ENCODE measurements at places on chromosomes 4 and X. TPM values are rescaled to one million over a fixed set of nuclear protein-coding genes. Genes with fewer than 3 reads are reported as not detected.
A peak's percentile ranks its signal among the peaks of the same experiment; 100 is the strongest.

Gene ALG13
- 53.5 TPM for total RNA-seq

Gene APELA
- not detected for total RNA-seq

Gene HSFX2
- not detected for total RNA-seq

Gene HPGDS
- total RNA-seq = not detected

Gene GUCY1B1
- total RNA-seq = 0.27 TPM

Gene AWAT2
- total RNA-seq = not detected

Gene PNMA6F
- total RNA-seq = not detected

Gene ATOH1
- not detected for total RNA-seq

Gene CDKN2AIP
- total RNA-seq = 27.7 TPM

DNA sequence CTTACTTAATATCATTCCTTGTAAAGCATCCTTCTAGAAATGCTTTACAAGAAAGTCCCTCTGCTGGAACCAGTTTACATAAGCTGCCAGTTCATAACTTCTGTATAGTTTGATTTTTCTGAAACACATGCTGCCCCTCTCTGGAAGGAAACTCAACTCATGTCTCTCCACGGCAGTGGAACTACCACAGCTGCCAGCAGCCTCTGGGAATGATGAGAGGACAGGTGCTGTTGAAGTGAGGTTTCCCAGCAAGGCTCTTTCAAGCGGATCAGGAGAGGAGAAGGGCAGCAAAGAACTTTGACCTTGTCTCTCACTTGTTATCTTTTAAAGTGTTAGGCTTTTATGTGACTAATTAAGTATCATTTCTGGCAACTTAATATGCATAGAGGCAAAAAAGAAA, 7.3 kb downstream of the GRPR start:
- no peak for DNase-seq

- DNase-seq = no peak
Measured at GRCh38 chrX:64152857-64153256, 52.7 kb downstream of the AMER1 start.

DNA sequence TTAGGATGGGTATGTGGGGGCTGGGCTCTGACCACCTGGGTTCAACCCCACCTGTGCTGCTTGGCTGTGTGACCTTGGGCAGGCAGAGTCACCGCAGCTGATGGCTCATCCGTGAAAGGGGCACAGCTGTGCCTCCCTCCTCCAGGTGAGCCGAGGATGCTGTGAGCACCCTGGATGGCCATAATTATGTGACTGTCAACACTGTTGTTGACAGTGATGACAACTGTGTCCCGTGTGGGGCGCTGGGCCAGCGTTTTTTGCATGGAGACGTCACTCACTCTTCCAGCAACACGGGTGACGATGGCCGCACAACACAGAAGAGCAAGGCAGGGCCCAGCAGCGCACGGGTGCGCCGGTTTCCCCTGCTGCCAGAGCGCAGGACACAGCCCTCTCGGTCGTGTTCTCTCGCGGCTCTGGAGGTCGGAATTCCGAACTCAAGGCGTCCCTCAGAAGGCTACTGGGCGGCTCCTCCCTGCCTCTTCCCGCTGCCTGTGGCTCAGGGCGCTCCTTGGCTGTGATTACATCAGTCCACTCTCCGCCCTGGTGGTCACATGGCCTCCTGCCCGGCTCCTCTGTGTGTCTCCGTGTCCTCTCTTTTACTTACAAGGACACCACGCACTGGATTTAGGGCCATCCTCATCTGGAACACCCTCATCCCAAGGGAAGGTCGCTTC, 1.3 kb downstream of the SH3TC1 start:
- no peak for DNase-seq

- no peak for DNase-seq
Measured at GRCh38 chrX:133918361-133918771, 67.0 kb downstream of the GPC3 start.

GRCh38 chr4:52641854-52642563, 17.1 kb downstream of the USP46 start:
- DNase-seq = no peak

DNA sequence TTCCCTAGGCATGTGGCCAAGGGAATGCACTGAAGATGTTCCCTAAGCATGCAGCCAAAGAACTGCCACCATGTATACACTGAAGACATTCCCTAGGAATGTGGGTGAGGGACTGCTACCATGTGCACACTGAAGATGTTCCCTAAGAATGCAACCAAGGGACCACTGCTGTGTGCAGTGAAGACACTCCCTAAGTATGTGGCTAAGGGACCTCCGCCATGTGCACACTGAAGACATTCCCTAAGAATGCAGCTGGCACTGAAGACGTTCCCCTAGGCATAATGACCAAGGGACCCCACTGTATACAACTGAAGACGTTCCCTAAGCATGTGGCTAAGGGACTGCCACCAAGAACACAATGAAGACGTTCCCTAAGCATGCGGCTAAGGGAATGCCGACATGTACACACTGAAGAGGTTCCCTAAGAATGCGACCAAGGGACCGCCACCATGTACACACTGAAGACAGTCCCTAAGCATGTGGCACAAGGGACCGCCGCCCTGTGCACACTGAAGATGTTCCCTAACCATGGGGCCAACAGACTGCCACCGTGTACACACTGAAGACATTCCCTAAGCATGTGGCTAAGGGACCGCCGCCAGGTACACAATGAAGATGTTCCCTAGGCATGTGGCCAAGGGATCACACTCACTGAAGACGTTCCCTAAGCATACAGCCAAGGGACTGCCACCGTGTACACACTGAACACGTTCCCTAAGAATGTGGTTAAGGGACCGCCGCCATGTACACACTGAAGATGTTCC, 25.6 kb downstream of the DHRSX start:
- no peak for DNase-seq

DNA sequence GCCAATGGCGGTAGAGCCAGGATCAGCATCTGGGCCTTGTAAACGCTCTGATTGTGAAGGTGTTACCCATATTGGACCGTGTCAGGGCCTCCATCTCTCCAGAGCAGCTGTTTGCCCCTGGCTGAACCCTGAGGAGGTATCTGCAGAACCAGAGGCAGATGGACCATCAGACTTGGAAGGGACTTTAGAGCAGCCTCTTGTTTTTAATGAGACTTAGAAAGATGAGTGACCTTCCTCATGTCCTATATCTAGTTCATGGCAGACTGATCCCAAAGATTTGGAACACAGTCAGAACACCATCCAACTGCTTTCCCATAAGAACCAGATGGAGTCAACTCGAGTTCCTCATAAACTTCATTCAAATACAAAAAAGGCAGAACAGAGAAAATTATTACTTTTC, 135.1 kb upstream of the MSX1 start:
- DNase-seq = no peak

- no peak for DNase-seq
Measured at GRCh38 chr4:174631901-174632758, 109.8 kb upstream of the HPGD start.

GRCh38 chr4:47490550-47490949, 5.5 kb downstream of the ATP10D start:
- DNase-seq = peak; percentile 8

DNA sequence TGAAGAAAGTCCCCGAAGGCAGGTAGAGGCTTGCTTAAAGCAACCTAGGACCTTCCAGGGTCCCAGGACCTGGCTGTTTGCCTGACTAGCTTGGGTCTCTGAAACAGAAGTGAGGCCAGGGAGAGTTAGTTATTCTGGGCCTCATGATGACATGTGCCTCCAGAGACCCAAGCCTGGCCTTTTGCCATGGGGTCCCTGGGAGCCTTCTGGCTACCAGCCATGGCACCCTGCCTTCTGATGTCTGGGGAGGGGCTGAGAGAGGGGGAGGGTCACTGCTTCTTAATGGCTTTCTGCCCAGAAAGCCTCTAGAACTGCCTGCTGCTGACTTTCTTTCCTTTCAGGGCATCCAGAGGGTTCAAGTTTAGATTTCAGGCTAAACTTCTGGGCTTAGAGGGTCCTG, 1.0 kb upstream of the STARD8 start:
- DNase-seq = no peak

DNA sequence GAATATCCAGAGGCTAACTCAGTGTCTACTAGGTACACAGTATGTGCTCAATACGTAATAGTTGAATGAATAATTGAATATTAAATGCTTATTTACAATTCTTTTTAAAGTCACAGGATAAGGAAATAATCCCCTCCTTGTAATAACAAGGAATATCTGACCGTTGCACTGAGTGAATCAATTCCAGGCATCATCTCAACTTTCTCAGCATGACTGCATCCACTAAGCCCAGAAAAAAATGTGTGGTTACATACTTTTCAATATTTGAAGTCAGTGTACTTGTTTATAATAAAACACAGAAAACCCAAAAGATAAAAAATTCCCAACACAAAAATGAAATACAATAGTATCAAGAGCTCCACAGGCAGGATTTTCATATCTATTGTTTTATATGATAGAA, 105.4 kb downstream of the TMEM144 start:
- no peak for DNase-seq

GRCh38 chrX:138690591-138690990, 20.9 kb downstream of the FGF13 start:
- no peak for DNase-seq

DNA sequence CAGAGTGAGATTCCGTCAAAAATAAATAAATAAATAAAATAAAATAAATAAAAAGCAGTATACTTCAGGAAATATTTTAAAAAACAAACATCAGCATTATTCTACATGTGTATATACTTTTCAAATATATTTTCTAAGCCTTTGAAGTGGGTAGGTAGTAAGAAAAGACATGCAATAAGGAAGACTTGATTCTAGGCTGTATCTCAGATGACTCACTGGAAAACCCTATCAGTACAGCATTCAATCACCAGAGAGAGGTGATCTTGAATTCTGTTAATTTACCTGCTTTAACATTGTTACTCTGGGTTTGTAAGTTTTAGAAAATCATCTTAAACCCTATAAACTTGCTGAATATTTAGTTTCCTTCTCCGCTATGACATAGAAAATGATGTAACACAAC, 106.6 kb upstream of the NAP1L5 start:
- no peak for DNase-seq

- peak; percentile 30 for DNase-seq
Measured at GRCh38 chrX:21398426-21398825, 24.2 kb downstream of the CNKSR2 start.

GRCh38 chr4:149885896-149886295, 70.3 kb upstream of the IQCM start:
- no peak for DNase-seq

GRCh38 chr4:25970691-25971432, 56.8 kb downstream of the SMIM20 start:
- no peak for DNase-seq

GRCh38 chr4:140044337-140044902, 109.6 kb downstream of the MAML3 start:
- DNase-seq = no peak

DNA sequence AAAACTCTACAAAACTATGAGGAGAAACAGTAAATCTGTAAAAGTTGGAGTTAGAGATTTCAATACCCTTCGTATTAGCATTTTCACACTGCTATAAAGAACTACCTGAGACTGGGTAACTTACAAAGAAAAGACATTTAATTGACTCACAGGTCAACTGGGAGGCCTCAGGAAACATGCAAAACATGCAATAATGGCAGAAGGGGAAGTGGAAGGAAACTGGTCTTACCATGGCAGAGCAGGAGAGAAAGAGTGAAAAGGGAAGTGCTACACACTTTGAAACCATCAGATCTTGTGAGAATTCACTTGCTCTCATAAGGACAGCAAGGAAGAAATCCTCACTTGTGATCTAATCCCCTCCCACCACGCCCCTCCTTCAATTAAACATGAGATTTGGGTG, 949.9 kb downstream of the TECRL start:
- no peak for DNase-seq

DNA sequence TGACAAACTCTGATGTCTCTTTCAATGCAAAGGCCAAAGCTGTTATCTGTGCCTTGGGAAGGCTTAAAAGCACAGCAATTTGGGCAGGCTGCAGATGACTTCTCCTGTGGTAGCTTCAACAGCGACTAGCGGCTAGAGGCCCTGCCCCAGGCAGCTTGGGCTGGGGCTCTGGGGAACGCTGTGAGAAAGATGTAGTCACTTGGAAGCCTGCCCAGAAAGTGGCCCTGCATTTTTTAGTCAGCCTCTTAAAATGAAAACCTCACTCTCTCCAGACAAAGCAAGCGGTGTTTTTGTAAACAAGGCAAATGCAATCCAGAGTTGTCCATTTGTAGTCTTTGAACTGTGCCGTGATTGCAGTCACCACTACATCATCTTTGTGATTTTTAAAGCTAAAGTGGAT, 27.5 kb downstream of the PCYT1B start:
- DNase-seq = no peak

DNA sequence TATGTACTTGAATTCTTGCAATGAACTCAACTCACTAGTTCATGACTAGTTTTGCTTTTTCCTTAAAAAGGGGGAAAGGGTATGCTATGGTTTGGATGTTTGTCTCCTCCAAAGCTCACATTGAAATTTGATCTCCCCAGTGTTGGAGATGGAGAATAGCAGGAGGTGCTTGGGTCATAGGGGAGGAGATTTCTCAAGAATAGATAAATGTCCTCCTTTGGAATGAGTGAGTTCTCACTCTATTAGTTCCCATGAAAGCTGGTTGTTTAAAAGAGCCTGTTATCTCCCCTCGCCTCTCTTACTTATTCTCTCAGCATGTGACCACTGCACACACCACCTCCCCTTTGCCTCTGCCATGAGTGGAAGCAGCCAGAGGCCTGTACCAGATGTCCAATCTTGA, 109.4 kb upstream of the INTU start:
- DNase-seq = no peak

GRCh38 chr4:102474736-102475504, 26.2 kb upstream of the NFKB1 start:
- no peak for DNase-seq

DNA sequence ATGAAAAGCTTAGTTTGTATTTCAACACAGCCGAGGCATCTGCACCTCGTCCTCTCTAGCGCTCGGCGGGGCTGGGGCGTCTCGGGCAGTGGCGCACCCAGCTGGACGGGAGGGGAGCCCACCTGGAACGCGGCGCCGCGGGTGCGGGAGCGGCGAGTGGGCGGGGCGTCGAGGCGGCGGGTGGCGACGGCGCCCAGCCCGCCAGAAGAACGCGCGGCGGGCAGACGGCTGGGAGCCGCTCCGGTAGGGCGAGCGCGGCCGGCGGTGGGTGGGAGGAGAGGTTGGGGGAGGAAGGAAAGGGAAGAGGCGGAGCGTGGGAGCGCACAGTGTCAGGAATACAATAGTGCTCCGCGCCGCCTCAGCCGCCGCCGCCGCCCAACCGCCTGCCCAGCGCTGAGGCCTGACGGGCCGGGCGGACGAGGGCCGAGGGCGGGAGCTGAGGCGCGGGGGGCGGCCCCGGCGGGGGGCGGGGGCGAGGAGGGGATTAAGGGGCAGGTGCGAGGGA, at the start of gene JADE3:
JADE3 (plus strand) TSS at position 324 of the 505 bp plus-strand sequence. CDS start 72,474 bp downstream, outside the sequence.
- DNase-seq = peak; percentile 36

DNA sequence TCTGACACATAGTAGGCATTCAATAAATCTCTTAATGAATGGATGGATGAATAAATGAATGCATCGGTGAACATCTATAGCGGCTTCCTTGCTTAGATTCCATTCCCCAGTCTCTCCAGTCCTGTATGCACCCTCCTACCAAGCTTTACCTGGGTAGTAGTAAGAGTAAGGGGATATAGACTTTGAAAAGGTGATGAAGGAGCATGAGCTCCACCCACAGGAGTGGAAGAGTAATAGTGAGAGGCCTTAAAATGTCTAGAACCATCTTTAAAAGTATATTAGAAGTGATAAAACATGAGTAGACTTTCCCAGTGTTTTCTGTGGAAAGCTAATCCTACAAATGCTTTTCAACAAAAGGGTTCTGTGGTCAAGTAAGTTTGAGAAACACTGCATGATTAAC, 35.5 kb upstream of the GPC3 start:
- DNase-seq = no peak

- no peak for DNase-seq
Measured at GRCh38 chr4:48483777-48484493, 792 bp downstream of the SLC10A4 start.
